CD4-positive, alpha-beta memory T cell (primary cell): ENCODE measurements at places on chromosomes 16 and 17.

DNA sequence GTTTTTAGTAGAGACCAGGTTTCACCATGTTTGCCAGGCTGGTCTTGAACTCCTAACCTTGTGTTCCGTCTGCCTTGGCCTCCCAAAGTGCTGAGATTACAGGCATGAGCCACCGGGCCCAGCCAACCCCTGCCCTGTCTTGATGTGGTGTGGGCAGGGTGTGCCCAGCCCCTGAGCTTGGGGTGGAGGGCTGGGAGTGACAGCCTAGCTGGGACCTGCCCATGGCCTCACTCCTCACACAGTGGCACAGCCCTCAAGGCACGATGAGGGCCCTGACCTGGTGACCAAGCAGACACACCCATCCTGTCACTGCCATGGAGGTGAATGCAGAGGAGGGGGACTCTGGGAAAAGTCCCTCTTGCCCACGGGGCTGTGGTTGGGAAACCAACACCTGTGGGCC is 3.0 kb downstream of the IL32 start:
- DNase-seq = no peak

DNA sequence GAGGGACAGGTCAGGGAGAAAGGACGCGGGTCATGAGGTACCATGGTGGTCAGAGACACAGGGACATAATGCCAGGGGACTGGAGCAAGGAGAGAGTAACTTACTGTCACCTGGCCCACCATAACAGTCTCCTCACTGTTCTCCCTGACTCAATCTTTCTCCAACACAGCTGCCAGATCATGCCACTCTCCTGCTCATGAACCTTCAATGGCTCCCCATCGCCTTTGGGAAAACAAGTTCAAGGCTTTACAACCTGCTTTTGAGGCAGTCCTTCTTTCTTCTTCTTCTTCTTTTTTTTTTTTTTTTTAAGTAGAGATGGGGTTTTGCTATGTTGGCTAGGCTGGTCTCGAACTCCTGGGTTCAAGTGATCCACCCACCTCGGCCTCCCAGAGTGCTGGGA is 22.9 kb downstream of the CNGB1 start:
- DNase-seq = no peak

DNA sequence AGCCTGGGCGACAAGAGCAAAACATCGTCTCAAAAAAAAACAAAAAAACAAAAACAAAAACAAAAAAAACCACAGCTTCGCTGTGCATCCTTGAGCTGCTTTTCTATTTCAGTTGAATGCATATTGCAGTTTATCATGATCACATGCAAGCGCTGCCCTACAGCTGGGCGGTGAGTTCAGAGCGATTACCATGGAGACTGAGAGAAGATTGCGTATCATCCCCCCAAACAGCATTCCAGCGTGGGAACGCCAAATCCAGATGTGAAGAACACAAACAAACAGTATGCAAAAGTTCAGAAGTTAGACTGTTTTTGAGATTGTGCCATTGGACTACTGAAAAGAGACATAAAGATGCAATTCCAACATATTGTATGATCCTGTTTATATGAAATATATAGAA is 15.1 kb upstream of the SLC52A1 start:
- no peak for DNase-seq

DNA sequence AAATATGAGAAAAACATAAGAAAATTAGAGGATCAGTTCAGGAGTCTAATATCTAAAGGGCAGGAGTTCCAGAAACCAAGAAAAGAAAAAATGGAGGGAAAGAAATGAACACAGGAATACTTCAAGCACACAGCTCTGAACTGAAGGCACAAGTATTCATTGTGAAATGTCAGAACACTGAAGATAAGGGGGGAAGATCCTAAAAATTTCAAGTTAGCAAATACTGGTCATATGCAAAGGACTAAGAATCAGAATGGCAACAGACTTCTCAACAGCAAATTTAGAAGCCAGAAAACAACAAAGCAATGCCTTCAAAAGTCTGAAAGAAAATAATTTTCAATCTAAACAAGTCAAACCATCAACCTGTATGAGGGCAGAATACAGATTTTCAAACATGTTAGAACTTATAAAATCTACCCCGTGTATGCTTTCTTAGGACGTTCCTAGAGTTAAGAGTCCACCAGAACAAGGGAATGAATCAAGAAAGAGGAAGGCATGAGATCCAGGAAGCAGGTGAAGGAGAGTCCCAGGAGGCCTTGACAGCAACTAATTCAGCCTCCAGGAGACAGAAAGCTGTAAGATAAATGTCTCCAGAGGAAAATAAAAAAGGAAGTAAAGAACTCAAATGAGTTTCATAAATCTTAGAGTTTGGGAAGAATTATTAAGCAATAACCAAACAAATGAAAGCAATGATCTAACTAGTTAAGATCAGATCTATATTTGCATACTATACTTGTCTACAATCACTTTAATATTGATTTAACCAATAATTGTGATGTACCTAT is 2.8 kb downstream of the BRD7 start:
- no peak for DNase-seq

DNA sequence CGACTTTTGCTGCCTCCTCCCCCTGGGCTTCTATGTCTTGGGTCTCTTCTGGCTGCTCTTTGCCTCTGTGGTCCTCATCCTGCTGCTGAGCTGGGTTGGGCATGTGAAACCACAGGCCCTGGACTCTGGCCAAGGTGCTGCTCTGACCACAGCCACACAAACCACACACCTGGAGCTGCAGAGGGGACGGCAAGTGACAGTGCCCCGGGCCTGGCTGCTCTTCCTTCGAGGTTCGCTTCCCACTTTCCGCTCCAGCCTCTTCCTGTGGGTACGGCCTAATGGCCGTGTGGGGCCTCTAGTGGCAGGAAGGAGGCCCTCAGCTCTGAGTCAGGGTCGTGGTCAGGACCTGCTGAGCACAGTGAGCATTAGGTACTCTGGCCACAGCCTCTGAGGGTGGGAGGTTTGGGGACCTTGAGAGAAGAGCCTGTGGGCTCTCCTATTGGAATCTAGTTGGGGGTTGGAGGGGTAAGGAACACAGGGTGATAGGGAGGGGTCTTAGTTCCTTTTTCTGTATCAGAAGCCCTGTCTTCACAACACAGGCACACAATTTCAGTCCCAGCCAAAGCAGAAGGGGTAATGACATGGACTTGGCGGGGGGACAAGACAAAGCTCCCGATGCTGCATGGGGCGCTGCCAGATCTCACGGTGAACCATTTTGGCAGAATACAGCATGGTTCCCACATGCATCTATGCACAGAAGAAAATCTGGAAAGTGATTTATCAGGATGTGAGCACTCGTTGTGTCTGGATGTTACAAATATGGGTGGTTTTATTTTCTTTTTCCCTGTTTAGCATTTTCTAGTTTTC is 2.3 kb downstream of the GP1BA start:
- DNase-seq = no peak
